ENCODE measurements at places on chromosomes 5 and 9. TPM values are rescaled to one million over a fixed set of nuclear protein-coding genes. Genes with fewer than 3 reads are reported as not detected.
A peak's percentile ranks its signal among the peaks of the same experiment; 100 is the strongest.

DNA sequence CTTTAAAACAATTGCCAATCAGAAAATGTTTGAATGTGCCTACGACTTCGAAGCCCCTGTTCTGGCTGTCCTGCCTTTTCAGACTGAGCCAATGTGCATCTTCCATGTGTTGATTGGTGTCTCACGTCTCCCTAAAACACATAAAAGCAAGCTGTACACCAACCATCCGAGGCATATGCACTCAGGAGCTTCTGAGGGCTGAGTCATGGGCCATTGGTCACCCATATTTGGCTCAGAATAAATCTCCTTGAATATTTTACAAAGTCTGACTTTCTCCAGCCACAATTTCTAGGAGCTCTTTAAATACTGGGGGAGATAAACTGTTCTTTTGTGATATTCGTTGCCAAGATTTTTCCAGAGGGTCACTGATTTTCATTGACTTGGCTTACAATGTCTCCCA, 53.9 kb downstream of the C9orf57 start:
- DNase-seq: no peak
- H3K4me3 ChIP-seq: no peak overlapping the region
- H3K27me3 ChIP-seq: peaks cover 18% of the 10 kb centered on the region
- no peak overlapping the region for H3K27ac ChIP-seq

DNA sequence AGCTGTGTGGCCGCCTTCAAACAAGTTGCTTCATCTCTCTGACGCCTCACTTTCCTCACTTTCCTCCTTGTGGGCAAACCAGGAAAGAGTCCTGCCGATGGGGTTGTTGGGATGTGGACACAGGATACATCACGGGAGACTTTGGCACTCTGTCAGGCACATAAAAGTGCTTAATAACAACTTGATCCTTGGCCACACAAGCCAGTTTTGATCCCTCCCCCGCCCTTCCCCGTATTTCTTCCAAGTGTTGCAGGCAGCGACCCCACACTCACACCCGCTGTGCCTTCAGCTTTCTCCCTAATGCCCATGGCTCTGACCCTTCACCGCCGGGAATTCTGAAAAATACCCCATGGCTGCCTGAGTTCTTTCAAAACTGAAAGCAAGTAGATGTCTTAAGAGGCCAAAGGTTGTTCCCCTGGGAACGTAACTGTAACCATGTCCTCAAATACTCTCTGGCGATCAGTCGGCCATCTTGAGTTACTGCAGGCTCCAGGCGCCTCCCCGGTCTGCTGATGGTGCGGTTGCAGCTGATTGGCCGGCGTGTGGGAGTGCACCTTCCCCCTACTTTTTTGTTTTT, 59.8 kb downstream of the ARHGEF37 start:
- peak overlapping the region; percentile 51 for H3K27ac ChIP-seq
- DNase-seq: peak; percentile 49
- H3K4me1 ChIP-seq: peaks cover 7% of the 10 kb centered on the region
- H3K27me3 ChIP-seq: no peaks in the 10 kb centered on the region

DNA sequence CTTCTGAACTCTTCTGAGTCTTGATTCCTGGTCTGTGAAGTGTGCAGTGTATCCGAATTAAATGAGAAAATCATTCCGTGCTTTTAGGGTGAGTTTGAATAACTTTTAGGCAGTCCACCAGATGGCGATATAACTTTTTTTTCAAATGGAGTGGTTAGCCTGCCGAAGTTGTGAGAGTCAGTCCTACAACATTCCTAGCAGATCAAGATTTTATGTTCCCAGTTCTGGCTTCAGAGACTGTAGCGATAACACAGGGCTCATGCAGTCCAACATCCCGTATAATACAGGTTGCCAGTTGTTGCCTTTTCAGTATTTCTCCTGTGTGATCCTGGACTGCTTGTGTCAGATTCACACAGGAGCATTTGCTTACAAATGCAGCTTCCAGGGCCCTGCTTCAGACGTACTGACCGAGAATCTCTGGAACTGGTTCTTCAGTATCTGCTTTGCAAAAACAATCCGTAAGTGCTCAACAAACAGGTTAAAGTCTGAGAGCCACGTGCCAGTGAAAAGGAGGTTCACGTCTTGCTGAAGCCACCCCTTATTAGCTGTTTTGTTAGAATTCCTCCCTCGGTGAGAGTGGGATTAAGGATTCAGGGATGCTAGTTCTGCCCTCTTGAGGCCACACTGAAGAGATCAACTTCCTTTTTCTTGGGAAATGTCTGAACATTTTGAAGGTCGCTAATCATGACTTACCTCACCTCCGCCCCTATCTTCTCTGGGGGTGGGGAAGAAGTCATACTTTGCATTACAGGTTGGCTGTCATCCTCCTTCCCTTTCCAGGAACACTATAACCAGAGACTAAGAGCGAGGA, 22.8 kb downstream of the SMIM3 start:
- DNase-seq: peak; percentile 72
- peak overlapping the region; percentile 30 for H3K4me3 ChIP-seq
- no peaks in the 10 kb centered on the region for H3K27me3 ChIP-seq
- peak overlapping the region; percentile 53 for H3K27ac ChIP-seq
- no peaks in the 10 kb centered on the region for H3K4me1 ChIP-seq

- no peaks in the 10 kb centered on the region for H3K27me3 ChIP-seq
- DNase-seq: no peak
- H3K4me3 ChIP-seq: no peak overlapping the region
- H3K36me3 ChIP-seq: no peaks in the 10 kb centered on the region
- H3K27ac ChIP-seq: no peak overlapping the region
These were observed 30.6 kb downstream of the CRHBP start for GRCh38 chr5:76983468-76983867.

The MARVELD2 gene
- 0.09 TPM for total RNA-seq

Data from K562 (cell line).